CD4-positive, alpha-beta T cell treated with Interleukin-4 for 1 hour (primary cell): ENCODE measurements at places on chromosomes 13 and 19.

GRCh38 chr19:32172566-32173160 lies 172.7 kb upstream of the ZNF507 start:
- DNase-seq = no peak

DNA sequence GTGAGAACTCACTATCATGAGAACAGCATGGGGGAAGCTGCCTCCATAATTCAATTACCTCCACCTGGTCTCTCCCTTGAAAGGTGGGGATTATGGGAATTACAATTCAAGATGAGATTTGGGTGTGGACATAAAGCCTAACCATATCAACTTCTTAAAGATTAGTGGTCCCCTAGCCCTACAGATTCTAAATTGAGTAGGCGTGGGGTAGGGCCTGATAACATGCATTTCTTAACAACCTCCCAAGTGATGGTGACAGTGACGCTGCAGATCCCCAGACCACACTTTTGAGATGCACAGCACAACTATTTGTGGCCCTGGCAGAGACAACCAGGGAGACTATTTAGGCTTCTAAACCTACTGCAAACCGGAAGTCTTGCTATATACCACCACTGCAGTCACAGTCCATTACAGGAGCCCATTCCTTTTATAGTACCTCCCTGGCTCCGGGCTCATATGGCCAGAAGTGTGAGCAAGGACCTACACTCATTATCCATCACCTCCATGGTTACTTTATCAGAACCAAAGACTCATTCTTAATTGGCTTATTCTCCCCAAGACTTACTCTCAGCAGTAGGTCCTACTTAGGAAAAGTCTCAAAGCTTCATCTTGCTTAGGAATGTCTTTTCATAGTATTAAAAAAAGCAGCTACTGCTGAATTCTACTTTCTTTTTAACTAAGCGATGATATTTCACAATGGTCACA lies 2.1 kb upstream of the DPY19L3 start:
- no peak for DNase-seq

GRCh38 chr19:4058693-4059452 lies 7.8 kb downstream of the ZBTB7A start:
- no peak for DNase-seq

DNA sequence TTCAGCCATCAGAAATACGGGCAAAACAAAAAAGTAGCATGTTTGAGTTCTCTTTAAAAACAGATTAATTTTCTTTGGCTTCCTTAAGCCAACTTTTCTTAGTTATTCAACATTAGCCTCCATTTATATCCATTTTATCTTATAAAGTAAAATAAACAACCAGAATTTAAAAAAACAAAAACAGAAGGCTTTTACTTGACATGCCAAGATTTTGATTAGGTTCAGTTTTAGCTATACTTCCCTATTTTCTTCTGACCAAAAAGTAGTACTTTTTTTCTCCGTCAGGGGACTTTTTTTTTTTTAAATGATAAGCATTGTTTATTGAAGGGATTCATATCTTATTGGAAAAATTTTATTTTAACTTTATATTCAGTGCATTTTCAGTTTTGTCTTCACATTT lies 18.1 kb downstream of the RNASEH2B start:
- DNase-seq = no peak

DNA sequence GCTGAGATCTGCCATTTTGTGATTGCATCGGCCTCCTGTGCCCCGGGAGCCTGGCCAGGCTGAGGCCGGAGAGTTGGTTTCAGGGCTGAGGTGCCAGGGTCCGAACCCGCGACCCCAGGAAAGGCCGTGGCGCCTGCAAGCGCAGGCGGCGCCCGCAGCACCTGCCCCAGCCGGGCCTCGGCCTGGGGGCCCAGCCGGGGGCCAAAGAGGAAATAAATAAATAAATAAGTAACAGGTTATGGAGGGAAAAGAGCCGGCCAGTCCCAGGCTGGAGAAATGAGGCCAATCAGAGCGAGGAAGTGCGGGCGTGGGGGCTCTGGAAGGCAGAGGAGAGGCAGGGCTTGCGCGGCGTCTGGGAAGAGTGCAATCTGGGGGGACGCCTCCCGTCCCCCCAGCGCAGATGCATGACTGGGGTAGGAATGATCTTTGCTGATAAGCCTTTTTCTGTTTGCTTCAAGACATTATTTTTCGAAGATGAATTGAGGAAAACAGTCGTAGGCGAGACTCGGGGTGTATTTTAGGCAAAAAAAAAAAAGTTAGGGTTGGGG lies 145.6 kb upstream of the ZNF536 start:
- no peak for DNase-seq
